RPMI7951 (cell line): ENCODE measurements at places on chromosomes 3 and 15.

DNA sequence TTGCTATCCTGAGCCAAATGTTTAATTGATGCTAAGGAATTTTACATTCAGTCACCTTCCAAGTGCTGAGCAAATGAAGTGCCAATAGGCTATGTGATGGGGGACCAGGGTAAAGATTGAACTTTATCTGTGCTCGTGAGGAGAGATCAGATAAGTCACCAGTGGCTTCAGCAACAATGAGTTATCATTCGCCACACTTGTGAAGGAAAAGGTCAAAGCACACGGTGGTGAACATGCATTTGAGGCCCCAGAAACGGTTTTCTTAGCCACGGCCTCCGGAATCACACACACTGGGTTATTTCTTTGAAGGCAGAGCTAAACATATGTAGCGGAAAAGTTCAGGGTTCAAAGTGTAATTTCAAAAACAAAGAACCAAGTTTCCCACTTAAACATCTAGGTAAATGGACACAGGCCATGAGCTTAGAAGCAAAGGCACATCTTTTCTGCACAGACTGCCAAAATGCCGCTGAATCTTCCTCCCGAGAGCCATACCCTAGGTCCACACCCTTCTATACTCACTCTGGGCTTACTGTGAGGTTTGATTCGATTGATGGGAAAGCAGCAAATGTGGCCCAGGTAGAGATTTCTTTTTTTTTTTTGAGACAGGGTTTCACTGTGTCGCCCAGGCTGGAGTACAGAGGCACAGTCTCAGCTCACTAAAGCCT is 268.5 kb downstream of the SHQ1 start:
- no peak for DNase-seq

DNA sequence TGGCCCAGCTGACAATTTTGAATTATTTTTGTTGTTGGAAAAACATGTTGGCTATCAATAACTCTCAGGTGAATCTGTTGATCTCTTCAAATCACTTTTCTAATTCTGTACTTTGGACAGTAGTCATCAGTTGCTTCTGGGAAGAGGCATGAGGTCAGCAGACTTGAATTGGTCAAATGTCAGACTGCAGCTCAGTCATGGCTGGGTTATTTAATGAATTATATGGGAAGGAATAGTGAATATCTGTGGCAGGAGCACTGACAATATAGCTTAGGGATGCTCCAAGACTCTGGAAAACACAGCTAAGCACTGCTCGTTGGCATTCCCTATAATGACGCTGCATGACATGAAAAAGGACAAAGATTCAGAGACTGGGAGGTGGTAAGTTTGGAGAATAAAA is 98.8 kb upstream of the GAP43 start:
- no peak for DNase-seq

- DNase-seq = no peak
These were observed 60.4 kb downstream of the INO80 start for GRCh38 chr15:41055706-41056105.

DNA sequence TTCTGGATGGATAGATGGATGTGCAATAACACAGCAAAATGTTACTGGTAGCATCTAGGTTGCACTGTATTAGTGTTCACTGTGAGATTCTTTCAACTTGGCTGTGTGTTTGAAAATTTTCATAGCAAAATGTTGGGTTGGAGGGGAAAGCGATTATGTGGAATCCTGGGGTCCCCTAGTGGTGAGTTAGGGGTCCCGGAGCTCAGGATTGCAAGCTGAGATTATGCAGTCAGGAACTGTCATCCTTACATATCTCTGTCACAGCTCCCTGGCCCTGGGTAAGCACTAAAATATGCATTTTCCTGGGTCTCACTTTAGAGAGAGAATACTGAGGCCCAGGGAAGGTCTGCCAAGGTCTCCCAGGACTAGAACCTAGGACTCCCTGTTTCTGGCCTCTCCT is 77.2 kb downstream of the CEMIP start:
- DNase-seq = no peak

- DNase-seq = no peak
These were observed 48.3 kb downstream of the MAP6D1 start for GRCh38 chr3:183777016-183777618.

- DNase-seq = peak; percentile 55
These were observed 465.8 kb downstream of the FOXP1 start for GRCh38 chr3:71117572-71118247.

GRCh38 chr3:115280506-115280905 is 133.4 kb upstream of the ZBTB20 start:
- no peak for DNase-seq

DNA sequence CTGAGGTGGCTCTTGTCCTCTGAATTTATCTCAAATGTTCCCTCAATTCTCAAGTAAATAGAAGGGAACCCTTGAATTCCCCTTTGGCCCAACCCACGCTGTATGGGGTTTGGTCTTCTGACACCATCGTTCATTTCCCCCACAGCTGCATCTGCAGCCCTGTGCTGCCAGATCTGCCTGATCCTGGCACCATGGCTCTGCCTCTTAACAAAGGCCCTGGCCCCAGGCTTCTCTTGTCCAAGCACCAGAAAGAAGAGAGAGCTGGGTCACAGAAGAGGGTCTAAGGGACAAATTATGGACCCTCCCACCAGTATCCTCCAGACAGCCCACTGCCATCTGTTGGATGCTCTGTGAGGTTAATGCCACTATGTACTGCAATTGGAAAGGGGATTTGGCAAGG is 1.8 kb downstream of the MAP1A start:
- no peak for DNase-seq

GRCh38 chr3:35305406-35305805 is 333.9 kb upstream of the ARPP21 start:
- no peak for DNase-seq

DNA sequence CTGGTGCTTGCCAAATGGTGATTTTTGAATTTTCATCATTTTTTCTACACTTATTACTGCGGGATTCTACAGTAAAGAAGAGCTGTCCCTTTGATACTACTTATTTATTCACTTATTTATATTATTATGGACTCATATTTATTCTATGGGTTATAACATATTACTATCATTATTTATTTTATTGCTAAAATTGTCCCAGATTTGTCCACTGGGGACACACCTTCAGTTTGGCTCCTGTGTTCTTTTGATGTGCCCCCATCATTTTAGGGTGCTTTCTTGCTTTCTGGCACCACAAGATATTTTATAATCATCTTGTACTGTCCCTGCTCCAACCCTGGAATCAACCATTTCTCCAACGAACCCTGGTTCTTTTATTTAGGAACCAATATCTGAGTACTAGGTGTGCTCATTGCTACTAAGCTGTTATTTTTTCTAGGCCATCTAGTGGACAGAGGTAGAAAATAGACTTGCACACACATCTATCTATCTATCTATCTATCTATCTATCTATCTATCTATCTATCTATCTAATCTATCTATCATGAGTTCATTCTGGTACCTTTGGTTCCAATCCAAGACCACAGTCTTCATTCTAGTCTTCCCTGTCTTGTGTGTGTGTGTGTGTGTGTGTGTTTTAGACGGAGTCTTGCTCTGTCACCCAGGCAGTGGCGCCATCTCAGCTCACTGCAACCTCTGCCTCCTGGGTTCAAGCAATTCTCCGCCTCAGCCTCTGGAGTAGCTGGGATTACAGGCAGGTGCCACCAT is 16.0 kb downstream of the SLC22A14 start:
- peak; percentile 14 for DNase-seq

DNA sequence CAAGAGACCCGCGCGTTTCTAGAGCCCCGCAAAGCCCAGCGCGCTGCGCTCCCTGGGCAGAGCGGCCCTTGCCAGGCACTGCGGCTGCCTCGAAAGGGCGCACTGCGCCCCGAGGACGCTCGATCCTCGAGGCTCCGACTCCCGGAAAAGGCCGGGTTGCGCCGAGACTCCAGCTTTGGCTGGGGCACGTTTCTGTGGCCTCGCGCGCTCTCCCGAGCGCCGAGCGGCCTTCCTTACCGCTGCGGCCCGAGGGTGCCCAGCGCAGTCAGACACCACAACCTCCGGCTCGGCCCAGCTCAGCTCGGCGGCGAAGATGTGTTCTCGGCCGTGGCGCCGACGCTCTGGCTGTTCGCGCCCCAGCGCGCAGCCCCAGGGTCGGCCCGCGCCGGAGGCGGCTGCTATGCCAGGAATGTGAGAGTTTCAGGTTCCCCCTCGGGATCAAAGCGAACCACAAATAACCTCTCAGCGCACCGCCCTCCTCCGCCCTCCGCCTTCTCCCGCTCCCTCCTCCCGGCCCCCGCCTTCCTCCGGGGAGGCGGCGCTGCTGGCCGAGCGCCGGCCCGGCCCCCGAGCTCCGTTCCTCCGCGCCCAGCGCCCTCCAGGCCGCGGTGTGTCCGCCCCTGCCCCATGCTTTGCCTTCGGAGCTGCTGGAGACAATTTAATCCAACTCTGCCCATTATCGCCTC is at the start of gene AMOTL2:
Gene AMOTL2, minus strand, starts transcription at position 343 of the 686 bp plus-strand sequence. CDS start 3,014 bp downstream, outside the sequence.
- peak; percentile 96 for DNase-seq

GRCh38 chr15:70059476-70060213 is 38.1 kb downstream of the TLE3 start:
- DNase-seq = no peak

DNA sequence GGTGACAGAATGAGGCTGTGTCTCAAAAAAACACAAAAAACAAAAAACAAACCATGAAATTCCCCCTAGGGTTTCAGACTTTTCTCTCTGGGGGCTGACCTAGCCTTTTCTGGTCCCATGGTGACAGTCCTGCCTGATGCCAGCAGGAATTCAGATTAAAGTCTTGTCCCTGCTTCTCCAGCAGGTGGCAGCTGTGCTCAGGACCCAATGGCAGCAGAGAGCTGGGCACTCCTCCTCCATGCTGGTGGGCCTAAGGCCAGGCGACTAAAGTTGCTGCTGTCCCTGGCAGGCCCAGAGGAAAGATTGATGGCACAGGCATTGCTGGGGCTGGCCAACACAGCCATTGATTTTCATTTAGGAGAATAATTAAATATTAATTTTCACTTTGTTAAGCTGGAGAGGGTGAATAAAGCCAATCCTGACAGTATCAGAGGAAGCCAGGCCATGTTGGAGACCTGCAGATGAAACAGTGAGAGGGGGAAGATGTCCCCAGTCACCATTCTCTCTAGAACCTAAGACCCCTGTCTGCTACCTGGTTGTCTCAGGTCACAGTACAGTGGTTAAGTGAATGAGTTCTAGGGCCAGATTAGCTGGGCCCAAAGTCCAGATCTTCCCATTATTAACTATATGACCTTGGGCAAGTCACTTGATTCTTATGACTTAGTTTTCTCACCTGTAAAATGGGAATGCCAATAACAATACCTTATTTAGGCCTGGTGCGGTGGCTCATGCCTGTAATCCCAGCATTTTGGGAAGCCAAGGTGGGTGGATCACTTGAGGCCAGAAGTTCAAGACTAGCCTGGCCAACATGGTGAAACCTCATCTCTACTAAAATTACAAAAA is 7.1 kb downstream of the CELF6 start:
- peak; percentile 73 for DNase-seq

GRCh38 chr3:160108362-160108761 is 116.9 kb upstream of the C3orf80 start:
- no peak for DNase-seq
